Activated effector memory CD4-positive, alpha-beta T cell treated with Interleukin-2 at 50 U/mL for 16 hours (primary cell): ENCODE measurements at places on chromosomes 3 and 15.

DNA sequence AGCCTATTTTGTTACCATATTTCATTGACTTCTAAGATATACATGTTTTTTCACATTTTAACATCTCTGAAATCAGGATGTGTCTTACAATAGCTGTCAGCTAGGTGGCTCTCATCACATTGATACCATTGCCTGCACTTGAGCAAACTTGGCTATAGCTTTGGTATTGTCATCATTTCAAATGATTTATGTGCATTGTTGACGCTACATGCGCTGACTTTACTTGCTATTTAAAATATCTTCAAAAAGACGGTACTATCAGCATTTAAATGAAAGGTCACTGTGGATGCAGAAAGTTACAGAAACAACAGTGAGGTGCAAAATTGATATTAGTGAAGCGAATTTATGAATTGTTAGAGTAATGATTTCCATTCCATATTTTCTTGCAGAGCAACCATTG, 54.0 kb upstream of the ABHD2 start:
- no peak for DNase-seq

GRCh38 chr3:69948246-69948862, 51.2 kb upstream of the SAMMSON start:
- no peak for DNase-seq

- DNase-seq, result no peak
These were observed 567.0 kb upstream of the RGMA start for GRCh38 chr15:93656041-93656440.

GRCh38 chr15:73753250-73754130, at the start of gene INSYN1:
Gene INSYN1, minus strand, starts transcription at chr15:73753351. Its CDS starts 2,221 bp downstream, at chr15:73751130.
- DNase-seq, result no peak

DNA sequence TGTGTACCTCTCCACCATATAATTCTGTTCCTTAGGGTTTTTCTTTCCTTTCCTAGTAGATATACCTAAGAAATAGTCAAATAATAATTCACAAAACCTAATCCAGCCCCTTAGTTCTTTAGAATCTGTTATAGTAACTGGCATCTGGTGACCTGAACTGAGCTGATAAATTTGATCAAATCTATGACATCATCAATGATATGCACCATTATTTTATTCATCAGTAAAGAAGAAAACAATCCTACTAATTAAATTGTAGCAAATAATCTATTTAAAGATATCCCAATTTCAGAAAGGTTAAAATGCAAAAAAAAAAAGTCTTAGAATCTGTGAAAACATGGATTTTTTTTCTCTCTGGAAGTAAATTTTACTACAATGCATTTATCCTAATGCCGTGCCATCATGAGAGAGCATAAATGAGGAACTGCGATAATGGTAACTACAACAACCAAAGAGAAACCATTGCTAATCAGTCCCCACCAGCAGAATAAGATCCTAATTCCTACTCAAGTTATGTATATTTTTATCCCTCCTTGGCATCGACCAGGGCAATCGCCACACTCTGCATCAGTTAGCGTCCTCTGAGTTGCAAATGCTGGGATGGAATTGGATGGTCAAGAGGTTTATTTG, 6.6 kb upstream of the MNS1 start:
- DNase-seq, result no peak

GRCh38 chr3:13890377-13891016, 10.6 kb upstream of the WNT7A start:
- DNase-seq, result peak; percentile 70

DNA sequence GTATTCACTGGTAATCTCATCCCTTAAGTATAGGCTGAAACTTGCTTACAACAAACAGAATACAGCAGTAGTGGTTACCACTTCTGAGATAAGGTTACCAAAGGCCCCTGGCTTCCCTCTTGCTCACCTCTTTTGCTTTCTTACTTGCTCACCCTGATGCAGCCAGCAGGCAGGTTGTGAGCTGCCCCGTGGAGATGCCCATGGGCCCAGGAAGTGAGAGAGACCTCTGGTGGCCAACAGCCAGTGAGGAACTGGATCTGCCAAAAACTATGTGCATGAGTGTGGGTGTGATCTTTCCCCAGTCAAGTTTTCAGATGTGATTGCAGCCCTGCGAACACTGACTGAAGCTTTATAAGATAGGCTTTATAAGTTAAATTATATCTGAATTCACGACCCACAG, 48.7 kb downstream of the NMNAT3 start:
- no peak for DNase-seq

GRCh38 chr3:46463120-46463867, 1.4 kb downstream of the LTF start:
- DNase-seq, result no peak

DNA sequence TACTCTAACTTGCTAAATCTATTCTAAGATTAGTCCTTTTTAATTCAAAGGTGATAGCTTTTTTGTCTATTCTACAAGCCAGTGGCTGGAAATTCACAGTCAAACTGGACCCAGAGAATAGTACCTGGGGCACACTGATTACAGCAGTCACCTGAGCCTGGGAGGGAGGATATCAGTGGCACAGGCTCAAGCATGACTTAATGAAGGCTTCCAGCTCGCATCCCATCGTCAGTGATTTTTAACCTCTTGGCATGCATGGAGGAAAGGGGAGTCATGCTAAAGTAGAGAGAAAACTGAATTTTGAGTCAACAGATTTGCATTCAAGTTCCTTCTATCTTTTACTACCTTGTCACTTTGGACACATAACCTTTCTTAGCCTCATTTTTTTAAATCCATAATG, 24.8 kb downstream of the GOLIM4 start:
- no peak for DNase-seq

DNA sequence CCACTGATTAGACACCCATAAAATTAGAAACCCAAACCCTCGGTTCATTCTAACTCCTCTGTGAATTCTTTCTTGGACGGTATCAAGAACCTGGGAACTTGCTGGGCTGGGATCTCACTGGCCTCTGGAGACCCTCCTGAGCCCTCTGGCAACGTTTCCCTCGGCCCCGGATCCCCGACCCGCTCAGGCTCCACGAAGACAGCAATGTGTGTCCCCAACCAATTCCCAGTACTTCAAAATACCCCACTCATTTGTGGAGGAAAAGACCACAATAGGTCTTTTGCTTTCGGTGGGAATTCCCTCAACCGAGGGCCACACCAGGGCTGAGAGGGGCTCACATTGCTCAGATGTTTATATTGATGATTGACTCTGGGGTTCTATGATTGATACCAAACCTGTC, 117.9 kb upstream of the PRR20G start:
- DNase-seq, result no peak

DNA sequence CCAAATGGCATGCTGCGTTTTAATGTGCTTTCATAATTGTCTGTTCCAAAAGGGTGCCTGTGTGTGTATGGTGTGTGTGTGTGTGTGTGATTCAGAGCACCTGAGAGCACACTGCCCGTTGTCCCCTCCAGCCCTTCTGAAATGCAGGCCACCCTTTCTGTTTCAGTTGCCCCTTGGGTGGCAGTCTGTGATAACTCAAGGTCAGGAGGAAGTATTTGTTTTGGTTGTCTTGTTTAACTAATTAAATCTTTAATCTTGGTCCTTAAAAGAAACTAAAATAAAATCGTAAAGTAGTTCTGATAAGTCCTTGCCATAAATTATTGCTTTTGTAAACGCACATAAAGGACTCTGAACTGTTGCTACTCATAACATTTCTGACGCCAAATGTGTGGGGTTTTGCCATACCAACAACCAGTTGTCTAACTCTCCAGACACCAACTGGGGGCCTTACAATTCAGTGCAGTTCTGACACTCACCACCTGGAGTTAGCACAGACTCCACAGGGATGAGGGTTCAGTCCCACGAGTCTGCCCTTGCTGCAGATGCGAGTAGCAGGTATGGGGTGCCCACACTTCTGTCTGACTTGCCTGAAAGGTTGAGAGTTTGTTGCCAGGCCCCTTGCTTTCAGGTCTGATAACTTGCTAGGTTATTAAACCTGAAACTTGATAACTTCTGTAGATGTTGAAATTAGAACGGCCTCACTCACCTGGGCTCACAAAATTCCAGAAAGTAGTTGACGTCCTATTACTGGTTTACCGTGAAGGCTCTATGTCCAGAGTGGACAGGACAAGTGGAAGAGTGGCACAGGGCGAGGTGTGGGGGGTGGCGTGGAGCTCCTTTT, 157.3 kb downstream of the IGF1R start:
- no peak for DNase-seq

DNA sequence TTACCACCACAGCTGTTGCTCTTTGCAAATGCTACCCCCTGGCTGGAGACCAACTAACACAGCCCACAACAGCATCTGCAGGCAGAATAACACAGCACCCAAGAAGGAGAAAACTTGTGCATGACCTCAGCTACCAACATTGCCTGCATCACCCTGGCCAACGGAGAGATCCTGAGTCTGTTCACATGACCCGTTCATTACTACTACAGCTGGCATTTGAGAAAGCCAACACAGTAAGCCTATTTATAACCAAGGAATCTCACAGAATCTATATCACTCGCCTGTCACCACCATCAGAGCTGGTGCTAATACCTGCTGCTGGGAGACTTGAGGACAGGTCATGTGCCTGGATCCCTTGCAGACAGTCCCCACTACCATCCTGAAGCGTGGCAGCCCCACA, 215.2 kb downstream of the POLQ start:
- no peak for DNase-seq

DNA sequence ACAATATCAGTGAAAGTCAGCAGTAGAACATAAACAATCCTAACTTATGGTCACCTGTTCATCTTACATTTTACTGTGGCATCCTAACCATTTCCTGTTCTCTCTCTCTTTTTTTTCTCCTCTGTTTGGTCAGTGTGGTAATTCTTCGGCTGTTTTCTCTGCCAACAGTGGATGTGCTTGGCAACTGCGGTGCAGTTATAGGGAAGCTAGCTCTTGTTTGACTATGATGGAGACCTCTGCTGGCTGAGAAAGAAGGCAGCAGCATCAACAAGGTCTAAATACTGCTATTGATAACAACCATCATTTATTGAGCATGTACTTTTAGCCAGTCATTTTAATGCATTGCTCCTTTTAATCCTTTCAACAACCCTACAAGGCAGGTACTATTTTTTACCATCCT, 723 bp upstream of the DRD3 start:
- DNase-seq, result no peak

DNA sequence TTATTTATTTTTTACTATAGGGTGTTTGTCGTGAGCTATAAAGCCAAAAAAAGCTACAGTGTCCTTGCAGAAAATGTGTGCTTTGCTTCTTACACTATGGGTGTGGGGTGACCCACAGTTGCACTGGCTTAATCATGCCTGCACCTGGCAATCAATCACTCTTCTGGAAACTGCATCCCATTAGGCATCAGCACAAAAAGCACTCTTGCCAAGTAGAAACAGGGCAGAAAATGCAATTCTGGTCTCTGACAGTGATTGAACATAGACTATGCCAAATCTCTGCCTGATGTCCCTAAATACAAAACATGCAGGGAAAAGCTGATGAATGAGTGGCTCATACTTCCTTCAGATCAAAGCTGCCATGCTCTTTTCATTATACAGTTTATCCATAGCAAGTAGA, 30.4 kb upstream of the PLAAT1 start:
- no peak for DNase-seq

GRCh38 chr3:133368371-133369067, 31.3 kb upstream of the BFSP2 start:
- no peak for DNase-seq

DNA sequence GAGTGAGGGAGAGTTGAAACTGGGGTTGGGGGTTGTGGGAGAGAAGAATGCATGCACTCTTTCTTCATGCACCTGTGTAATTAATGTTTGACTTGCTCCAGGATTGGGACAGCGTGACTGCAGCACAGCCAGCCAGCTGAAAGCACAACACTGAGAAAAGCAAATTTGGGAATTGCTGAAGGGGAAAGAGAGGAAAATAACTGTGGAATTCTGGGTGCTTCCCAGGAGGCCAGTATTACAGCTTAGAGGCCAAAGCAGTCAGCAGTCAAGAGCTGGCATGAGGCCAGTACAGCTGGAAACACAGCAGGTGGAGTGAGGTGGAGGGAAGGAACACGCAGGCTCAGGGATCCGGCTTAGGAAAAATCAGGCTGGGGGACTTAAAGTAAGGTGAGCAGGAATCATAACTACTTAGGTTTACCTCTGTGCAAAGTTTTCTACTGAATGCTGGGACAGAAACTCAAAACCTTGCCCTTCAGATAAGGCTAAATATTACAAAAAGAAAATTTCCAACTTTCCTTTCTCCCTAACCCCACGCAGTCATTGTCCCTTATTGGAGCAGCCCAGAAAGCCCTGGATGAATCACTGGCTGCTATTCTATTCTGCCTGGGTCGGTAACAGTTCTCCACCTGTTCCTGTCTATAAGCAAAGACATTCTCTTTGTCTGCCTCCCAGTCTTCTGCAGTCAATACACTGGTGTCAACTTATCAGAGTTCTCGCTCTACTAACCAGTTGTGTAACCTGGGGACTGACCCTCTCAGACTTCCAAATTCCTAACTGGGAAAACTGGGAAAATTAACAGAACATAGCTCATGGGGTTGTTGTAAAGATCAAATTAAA, 167.2 kb downstream of the MAGI1 start:
- no peak for DNase-seq

GRCh38 chr3:127679534-127680145, 6.9 kb downstream of the ABTB1 start:
- DNase-seq, result no peak

GRCh38 chr15:25886498-25887140, 23.5 kb upstream of the ATP10A start:
- DNase-seq, result no peak

DNA sequence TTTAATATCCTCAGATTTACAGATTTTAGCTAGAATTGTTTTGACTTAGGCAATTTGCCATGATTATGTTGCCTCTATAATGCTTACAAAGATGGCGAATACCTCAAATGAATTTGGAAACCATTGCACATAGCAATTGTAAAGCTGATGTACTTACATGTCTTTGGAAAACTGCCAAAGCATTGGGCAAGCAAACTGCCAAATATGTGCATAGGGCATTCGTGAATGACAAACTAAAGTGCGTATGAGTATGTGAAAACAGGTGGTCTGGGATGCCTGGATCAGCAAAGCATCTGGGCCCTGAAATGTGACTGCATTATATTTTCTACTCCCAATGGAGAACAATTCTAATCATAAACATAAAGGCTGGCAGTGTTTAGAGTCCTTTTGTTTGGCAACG, 445.3 kb upstream of the ROBO1 start:
- DNase-seq, result no peak

GRCh38 chr15:56805466-56806147, 72.3 kb upstream of the ZNF280D start:
- DNase-seq, result no peak

- no peak for DNase-seq
These were observed 11.0 kb upstream of the PLXNA1 start for GRCh38 chr3:126971891-126972351.

GRCh38 chr3:157465741-157466140, 29.1 kb downstream of the PTX3 start:
- no peak for DNase-seq

GRCh38 chr3:40869939-40870338, 329.4 kb upstream of the CTNNB1 start:
- no peak for DNase-seq
